Urothelium cell line (cell line): ENCODE measurements at places on chromosomes 16 and 17.

DNA sequence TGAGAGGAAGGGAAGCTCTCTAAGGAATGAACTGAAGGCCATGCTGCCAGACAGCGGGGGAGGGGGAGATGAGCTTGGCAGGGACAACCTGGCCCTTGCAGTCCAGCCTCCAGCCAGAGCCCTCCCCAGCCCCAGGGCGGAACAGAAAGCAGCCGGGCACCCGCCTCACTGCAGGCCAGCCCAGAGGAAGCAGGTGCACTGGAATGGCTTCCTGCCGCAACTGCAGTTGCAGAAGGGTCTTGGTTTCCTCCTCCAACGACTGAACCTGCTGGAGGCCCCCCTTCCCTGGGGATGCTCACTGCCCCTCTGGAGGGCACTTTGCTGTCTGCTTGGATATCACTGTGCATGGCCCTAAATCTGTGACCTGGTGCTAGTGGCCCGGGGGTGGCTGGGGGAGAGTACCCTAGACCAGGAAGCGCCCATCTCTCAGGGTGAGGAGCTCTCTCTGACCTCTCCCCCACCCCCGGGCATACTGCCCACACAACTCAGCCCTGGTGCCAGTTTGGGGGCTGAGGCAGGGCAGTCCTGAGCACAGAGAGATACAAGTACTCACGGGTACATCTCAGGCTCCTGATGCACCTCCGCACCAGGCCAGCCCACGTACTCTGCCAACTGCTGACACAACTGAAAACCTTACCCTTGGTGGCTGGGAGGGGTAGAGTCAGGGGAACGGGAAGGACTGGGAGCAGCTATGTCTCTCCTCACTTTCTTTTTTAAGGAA, 41.1 kb downstream of the MYO18A start:
- DNase-seq = no peak

GRCh38 chr17:75064867-75065561, 18.0 kb downstream of the KCTD2 start:
- DNase-seq = no peak

DNA sequence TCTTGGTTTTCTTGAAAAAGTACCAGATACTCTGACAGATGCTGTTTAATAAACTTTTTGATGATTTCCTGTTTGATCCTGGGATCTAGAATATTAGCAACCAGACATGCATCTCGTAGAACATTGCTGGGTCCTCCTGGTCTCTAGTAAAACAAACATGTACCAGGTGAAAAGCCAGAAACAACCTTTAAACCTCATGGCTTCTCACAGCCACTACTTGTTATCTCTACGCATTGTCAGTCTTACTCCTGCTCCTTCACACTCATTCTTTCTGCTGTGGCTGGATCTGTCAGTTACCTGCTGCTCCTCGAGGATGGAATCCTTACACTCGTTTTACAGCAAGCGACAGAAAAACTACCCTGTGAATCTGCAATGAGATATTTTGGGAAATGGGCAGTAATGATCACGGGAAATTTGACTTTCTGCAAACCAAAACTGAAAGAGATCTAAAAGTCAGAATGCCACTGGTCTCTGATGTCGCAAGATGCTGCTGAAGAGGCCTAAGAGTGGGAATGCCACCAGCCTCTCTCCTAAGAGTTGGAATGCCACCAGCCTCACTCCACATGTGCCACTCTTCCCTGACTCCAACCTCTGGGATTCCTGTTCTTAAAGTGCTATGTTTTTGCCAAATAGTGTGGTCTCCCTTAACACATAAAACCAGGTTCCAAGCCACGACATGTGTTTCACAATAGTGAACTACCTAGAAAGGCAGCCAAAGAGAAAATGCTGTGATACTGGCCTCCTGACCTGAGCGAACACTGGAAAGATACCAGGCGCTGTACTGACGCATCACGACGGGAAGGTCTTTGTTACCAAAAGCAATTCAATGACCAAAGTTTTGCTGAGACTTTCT, 86.3 kb downstream of the VPS53 start:
- DNase-seq = no peak

- DNase-seq = no peak
These were observed 30.8 kb upstream of the CALB2 start for GRCh38 chr16:71327720-71328119.

DNA sequence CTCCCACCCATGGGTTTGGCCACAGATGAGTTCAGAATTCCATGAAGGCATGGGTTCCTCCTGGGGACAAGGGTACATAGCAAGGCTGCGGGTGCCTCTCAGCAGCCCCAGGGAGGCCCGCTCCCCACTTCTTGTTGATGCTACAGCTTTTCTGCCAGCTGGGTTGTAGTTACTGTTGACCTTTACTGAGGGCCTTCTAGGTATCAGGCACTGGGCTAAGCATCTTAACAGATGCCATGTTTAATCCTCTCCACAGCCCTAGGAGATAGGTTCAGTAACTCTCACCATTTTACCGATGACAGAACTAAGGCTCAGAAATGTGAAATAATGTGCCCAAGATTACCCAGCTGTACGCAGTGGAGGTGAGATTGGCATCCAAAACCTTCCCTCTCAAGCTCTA, 54.3 kb upstream of the DLX4 start:
- DNase-seq = no peak

DNA sequence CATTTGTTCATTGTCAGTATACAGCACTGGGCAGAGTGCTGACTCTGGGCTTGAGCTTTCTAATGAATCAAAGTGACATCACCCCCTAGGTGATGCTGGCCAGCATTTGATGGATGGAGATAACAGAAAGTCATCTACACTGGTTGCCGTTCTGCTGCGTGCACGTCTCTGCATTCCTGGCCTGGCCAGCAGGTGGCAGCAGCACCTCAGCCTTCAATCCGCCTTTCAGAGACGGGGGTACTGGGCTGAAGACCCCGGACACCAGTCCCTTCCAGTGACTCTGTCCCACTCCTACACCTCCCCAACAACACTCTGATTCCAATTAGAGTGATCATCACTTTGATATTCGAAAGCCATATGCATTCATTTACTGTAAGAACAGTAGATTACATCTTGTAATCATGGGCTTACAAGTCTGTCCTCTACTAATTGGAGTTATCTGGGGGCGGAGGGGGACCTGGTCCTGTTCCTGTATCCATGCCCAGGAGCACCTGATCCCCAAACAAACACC, 6.0 kb downstream of the CPSF4L start:
- peak; percentile 88 for DNase-seq

- DNase-seq = no peak
These were observed 18.6 kb downstream of the NOD2 start for GRCh38 chr16:50711862-50712559.

DNA sequence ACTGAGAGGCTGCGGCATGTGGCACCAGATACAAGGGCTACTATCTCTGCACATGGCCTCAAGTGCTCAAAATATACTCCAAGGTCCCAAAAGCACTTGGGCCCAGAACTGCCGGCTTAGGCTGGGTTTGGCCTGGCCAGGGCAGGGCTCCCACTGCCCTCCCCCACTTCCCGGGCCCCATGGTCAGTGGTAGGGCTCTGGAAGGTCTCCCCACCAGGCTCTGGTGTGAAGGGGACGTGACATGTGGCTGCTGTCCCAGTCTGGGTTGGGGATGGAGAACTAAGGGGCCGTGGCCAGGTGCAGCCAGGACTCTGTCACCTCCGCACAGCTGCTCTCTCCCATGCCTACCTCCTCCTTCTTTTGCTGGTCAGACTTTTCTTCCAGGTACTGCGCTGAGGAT, 5.7 kb upstream of the PAM16 start:
- DNase-seq = no peak

DNA sequence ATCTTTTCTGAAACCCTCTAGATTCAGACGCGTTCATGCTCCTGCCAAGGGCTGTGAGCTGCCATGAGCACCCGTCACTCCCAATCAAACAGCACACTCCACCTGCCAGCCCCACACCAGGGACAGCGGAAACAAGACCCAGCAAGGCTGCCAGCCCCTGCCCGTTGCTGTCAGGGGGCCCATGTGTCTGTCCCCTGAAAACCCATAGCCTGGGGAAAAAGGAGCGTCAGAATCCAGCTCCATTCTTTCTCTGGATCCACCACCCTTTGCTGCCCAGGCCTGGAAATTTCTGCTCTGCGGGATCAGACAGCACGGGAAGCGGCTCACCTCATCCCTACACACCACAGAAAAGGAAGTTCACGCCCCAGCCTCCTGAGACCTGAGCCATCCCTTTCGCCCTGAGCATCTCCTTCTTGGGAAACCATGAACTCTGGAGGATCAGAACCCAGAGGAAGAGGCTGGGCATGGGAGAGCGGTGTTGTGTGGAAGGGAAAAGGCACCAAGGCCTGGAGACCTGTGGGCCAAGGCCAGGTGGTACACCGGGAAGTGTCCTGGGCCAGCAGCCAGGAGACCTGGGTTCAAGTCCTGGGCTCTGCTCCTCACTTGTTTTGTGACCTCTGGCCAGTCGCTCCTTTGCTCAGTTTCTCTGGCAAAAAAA, 51.5 kb upstream of the RCVRN start:
- DNase-seq = no peak
